KBM-7 (cell line): ENCODE measurements at places on chromosomes 12 and 14.

GRCh38 chr14:20262642-20263128, 23.6 kb downstream of the OR11H4 start:
- DNase-seq = no peak

- DNase-seq = no peak
Measured at GRCh38 chr14:22519877-22520685, 68.9 kb downstream of the DAD1 start.

DNA sequence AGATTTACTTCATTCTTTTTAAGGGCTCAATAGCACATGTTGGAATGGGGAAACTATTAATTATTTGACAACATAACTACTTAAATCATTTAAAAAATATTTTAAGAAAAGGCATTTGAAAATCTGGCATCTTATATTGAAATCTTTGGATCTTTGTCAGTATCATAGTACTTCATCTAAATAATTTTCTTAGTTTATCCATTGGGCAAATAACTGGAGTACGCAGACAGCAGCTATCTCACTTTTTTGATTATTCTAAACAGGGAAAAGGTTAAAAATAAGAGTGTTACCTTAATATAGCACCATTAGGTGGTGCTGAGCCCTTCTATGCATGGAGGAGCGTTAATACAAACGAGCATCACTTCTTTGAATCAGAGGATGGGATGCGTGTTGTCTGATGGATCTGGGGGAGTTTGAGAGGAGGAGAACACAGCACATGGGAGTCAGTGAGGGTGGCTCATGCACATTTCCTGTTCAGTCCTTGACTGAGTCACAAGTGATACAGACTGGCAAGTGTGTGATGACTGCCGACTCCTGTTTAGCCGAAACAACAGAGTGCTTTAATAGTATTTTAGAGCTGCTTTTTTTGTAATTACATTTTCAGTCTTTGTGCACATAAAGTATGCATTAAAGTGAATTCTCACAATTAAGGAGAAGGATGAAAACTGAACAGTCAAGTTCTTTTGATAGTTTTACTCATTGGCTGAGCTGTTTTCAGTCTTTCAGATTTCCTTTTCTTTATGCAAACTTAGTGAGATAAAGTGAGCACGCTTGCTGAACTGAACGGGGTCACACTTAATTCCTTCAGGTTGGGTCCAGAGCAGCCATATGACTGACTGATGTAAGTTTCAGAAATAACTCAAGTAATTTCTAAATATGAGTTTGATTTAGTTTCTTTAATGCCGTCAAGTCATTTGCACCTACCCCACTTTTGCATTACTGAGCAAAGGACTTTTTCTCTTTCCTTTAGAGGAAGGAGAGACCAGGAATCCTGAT, 92.7 kb downstream of the DIP2B start:
- DNase-seq = peak; percentile 76

GRCh38 chr12:24954261-24954660, 5.4 kb upstream of the BCAT1 start:
- DNase-seq = no peak

GRCh38 chr14:92959761-92960680, 37.1 kb downstream of the CHGA start:
- DNase-seq = no peak

GRCh38 chr12:95548056-95548538, 3.2 kb downstream of the USP44 start:
- DNase-seq = no peak

- DNase-seq = no peak
Measured at GRCh38 chr12:98194591-98194990, 320.8 kb upstream of the TMPO start.

GRCh38 chr12:3197131-3197818, 120.1 kb downstream of the TSPAN9 start:
- DNase-seq = no peak

- no peak for DNase-seq
Measured at GRCh38 chr14:74255281-74255680, 16.0 kb downstream of the VSX2 start.

GRCh38 chr14:100386121-100386520, 63.0 kb downstream of the SLC25A47 start:
- no peak for DNase-seq
